Sigmoid colon (tissue), 7 donors: ENCODE measurements at places on chromosomes 6 and 20.

DNA sequence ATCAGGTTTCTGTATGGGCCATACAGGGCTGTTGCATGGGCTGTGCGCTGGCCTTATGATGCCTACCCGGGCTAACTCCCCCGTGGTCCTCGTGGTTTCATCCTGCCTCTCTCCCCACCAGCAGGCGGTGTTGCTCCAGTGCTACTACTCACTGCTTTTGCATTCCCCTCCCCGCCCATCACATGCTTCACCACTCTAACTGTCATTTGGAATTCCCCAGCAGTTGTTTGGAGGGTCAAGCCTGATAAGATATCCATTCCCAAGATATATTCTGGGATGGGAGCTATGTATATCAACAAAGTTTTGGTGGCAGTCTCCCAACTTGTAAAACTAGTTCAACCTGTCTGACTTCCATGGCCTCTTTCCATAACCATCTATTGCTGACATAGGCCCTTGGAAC lies 233.2 kb upstream of the SOX4 start:
- no peak for DNase-seq

GRCh38 chr6:37940074-37940847 lies 120.7 kb downstream of the ZFAND3 start:
- peak; percentile 67 for DNase-seq

- peak; percentile 80 for DNase-seq
These were observed 19.6 kb downstream of the RRBP1 start for GRCh38 chr20:17662333-17663039.

DNA sequence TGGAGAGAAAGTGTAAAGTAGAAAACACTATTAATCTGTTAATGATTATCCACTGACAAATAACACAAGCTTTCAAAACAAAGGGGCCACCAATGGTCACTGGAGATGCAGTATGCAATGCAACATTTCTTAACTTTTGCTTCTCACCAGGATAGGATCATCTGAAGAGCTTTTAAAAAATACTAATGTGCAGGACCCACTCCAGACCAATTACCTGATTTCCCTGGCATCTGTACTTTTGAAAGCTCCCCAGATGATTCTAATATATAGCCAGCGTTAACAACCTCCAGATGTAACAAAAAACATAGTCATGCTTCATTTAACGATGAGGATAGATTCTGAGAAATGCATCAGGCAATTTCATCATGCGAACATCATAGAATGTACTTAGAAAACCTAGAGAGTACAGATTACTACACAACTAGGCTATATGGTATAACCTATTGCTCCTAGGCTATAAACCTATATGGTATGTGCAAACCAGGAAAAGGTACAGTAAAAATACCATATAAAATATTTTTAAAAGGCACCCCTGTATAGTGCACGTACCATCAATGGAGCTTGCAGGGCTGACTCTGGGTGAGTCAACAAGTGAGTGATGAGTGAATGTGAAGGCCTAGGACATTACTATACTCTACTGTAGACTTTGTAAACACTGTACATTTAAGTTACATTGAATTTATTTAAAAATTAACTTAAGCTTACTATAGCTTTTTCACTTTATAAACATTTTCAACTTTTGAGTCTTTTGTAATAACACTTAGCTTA lies 69.2 kb downstream of the ATG5 start:
- DNase-seq, result no peak

GRCh38 chr6:46011188-46012085 lies 4.2 kb downstream of the CLIC5 start:
- DNase-seq, result no peak

DNA sequence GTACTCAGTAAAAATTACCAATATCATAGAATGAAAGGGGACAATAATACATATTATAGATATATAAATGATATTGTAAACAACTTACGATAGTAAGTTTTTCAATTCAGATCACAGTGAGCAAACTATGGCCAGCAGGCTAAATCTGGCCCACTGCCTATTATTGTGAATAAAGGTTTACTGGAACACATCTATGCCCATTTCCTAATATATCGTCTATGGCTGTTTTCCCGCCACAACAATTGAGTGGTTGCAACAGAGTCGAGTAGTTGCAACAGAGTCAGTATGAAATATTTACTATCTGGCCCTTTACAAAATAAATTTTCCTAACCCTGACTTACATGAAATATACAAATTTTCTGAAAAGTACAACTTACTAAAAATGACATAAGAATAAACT lies 297.3 kb upstream of the KCNQ5 start:
- no peak for DNase-seq

GRCh38 chr20:15287329-15287728 lies 949.9 kb upstream of the FLRT3 start:
- no peak for DNase-seq

DNA sequence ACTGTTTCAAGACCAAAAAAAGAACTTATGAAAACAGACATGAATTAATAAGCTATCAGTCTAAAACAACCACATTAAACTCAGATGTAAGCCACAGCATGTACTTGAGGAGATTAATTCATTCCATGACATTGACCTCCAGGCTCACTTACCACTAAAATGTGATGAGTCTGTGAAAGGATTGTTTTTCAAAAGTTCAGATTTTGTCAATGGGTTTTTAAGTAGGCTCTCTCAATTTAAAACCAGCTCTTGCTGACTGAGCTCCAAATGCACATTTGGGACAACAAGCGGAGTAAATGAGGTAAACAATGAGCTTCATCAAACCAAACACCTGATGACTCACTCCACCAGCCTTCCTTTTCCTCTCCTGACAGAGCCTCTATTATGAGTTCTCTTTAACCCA lies 197.0 kb downstream of the SIM1 start:
- DNase-seq, result no peak

DNA sequence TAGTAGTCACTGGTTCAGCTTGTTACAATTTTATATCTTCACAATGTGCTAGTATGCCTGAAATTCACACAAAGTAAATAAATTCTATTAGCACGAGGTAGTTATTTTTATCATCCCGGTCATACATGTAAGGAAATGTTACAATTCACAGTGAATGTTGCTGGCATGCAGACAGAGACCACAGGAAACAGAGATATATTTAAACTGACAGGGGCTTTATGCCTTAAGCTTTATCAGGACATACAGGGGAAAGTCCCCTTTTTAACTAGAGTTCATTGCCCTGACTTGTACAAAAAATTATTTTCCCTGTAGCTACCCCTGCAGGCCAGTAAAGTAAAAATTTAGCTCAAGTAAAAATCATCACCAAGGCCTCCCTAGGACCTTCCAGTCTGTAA lies 712.0 kb upstream of the NRSN1 start:
- no peak for DNase-seq

- no peak for DNase-seq
These were observed 190.2 kb downstream of the BMP7 start for GRCh38 chr20:57076152-57076652.

DNA sequence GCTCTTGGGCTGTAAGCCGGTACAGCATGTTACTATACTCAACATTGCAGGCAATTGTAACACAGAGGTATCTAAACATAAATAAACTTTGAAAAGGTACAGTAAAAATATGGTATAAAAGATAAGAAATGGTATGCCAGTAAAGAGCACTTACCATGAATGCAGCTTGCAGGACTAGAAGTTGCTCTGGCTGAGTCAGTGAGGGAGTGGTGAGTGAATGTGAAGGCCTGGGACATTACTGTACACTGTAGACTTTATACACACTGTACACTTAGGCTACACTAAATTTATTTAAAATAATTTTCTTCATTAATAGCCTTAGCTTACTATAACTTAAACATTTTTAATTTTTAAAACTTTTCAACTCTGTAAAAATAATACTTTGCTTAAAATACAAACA lies 37.8 kb upstream of the ANKEF1 start:
- no peak for DNase-seq

DNA sequence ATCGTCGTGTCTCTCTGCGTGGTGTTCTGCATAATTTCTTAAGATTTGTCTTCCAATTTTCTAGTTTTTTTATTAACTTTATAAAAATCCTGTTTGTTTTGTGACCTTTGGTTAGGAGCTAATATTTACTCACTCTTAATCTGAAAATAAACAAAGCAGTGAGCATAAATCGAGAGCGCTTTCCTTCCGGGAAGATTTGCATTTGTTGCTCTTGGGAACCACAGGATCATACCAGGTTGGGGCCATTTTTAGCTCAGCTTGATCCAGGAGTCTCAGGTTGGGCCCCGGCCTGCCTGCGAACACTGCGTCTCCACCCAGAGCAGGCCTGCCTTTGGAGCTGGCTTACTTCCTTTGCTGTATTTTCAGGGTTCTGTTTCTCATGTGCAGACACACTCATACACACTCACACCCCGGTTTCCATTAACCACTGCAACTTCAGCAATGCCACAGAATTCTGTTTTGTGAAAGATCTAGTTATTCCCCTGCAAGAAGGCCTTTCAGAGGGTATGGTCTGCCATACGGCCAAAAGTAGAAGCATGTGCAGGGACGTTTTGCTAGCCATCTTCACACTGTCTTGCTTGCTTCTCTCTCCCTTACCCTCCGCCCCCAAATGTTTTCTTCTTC lies 17.3 kb downstream of the BPHL start:
- no peak for DNase-seq

GRCh38 chr20:54221996-54222890 lies 14.4 kb downstream of the PFDN4 start:
- no peak for DNase-seq

GRCh38 chr20:2900845-2901592 lies 27.7 kb downstream of the PTPRA start:
- no peak for DNase-seq

DNA sequence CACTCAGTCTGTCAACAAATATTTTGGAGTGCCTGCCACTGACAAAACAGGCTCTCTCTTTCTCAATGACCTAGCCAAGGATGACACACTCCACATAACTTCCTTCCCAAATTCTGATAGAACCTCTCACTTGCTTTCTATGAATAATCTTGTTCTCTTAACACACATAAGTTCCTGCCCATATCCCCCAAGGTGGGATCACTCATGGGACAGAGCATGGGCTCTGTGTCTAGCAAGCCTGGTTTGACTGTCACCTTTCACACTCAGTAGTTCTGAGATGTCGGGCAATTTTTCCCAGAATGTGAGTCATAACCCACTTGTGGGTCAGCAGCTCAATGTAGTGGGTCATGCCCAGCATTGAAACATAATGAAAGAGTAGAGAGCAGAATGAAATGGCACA lies 78.1 kb downstream of the LRFN2 start:
- no peak for DNase-seq

DNA sequence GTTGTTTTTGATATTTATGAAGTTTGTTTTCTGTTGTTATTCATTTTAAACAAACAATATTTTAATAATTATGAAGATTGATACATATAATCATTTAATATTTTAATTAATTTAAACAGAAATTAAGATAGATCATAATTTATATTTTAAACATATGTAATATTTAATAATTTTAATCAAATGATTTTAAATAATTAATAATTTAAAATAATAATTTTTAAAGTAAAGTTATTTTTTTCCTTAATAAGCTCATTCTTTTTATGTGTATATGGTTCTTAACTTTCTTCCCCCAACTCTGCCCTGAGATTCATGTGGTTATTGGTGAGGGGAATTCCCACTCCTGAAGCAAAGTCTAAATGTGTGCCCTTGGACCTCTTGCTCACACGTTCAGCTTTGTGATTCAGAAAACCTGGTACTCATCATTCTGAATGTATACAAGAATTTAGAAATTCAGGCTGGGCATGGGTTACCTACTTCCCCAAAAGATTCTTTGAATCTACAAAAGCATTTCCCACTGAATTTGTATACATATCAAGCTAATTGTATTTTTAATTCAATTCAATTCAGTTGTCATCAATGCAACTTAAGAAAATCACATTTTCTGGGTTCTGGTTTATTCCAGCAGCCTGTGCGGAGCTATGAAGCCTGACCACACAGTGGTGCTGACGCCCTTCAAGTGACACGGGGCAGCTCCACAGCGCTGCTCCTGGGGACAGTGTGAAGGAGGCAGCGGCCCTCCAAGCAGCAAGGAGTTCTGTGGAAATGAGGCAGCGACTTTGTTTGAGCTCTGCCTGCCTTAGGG lies 168.9 kb upstream of the UST start:
- peak; percentile 92 for DNase-seq

GRCh38 chr6:69914015-69914485 lies 47.7 kb downstream of the COL19A1 start:
- no peak for DNase-seq

DNA sequence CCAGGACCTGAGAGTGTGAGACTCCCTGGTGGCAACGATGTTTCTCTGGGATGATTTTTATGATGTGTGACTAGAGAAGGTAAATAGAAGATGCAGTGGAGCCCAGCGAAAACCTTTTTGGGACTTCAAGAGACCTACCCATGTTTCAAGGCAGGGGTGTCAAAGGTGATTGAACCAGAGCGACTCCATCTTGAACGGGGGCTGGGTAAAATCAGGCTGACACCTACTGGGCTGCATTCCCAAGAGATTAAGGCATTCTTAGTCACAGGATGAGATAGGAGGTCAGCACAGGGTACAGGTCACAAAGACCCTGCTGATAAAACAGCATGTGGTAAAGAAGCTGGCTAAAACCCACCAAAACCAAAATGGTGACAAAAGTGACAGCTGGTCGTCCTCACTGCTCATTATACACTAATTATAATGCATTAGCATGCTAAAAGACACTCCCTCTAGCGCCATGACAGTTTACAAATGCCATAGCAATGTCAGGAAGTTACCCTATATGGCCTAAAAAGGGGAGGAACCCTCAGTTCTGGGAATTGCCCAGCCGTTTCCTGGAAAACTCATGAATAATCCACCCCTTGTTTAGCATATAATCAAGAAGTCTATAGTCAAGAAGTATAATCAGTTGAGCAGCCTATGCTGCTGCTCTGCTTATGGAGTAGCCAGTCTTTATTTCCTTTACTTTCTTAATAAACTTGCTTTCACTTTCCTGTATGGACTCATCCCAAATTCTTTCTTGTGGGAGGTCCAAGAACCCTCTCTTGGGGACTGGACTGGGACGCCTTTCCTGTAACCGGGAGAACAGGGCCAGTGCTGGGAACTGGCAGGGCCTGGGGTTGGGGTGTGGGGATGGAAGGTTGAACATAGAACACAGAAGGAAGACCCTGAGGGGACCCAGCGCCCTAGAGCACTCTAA lies 526.4 kb downstream of the QKI start:
- no peak for DNase-seq

DNA sequence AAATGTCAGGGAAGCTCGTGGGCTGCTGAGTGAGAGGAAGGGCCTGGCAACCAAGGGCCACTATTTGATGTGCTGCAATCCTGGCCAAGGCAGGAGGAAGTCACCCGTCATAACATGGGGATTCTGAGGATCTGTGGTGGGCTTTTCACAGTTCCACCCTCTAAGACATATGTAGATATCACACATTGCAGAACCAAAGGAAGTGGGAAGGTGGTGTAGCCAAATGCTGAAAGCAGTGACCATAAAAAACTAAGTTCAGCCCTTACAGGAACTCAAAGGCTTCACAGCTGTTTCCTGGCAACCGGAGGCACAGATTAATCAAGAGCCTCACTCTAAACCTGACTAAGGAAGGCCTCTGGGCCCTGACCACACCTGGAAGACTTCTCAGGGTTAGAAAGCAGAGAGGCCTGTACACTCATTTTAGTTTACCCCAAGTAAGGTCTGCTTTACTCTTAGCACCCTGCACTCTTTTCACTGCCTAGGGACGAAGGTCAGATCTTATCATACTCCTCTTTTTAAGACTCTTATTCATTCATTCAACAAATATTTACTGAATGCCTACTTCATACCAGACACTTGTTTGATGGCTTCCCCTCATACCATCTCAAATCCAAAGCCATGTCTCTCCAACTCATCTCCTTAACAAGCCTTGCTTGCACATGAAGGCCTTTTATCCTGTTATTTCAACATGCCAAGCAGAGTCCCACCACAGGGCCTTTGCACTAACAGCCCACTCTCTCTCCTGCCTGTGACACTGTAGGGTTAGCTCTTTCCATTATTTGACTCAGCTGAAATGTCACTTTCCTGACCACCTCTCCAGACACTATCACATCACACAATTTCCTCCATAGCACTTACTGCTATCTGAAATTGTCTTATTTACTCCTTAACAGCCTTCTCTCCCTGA lies 2.6 kb downstream of the UBE2V1 start:
- no peak for DNase-seq
